ENCODE measurements at places on chromosomes 1 and 21. TPM values are rescaled to one million over a fixed set of nuclear protein-coding genes. Genes with fewer than 3 reads are reported as not detected.

The HES4 gene
- 9.8 TPM for total RNA-seq

The GOLT1A gene
- 2.1 TPM for total RNA-seq

The H6PD gene
- total RNA-seq, result 32.6 TPM

The CRYBG2 gene
- total RNA-seq, result 1.5 TPM

The LRRC39 gene
- 13.8 TPM for total RNA-seq

The FAM163A gene
- total RNA-seq, result 0.53 TPM

The IL20 gene
- total RNA-seq, result not detected

The OR10J1 gene
- not detected for total RNA-seq

The NRDC gene
- total RNA-seq, result 108 TPM

The PTAFR gene
- total RNA-seq, result 3.0 TPM

The GUCA2B gene
- not detected for total RNA-seq

The NCF2 gene
- total RNA-seq, result 8.6 TPM

The SHISA4 gene
- 10.1 TPM for total RNA-seq

The OR2M3 gene
- total RNA-seq, result not detected

The MATN1 gene
- 0.85 TPM for total RNA-seq

The FCRL2 gene
- total RNA-seq, result 0.26 TPM

The PHTF1 gene
- 27.2 TPM for total RNA-seq

The IFI44 gene
- 49.8 TPM for total RNA-seq

DNA sequence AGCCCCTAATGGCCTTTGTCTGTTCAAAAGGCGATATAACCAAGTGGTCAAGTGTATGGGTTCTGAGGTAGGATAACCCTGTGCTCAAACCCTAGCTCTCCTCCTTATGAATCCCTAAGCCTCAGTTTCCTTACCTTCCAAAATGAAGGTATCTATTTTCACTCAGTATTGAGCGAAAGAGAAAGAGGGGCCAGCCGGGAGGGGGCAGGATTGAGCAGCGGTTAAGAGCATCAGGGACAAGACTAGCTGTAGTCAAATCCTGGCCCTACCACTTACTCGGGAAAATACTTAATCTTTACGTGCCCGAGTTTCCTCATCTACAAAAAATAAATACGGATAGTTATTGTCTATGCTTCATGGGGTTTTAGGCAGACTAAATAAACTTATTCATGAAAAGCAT lies 25.7 kb downstream of the LY9 start:
- DNase-seq, result no peak

GRCh38 chr1:170674239-170674638 lies 10.3 kb downstream of the PRRX1 start:
- no peak for DNase-seq

- no peak for DNase-seq
Measured at GRCh38 chr1:64246294-64246917, 43.0 kb downstream of the UBE2U start.

GRCh38 chr1:185650602-185651230 lies 83.5 kb upstream of the HMCN1 start:
- DNase-seq, result no peak

- DNase-seq, result no peak
Measured at GRCh38 chr21:27571706-27572105, 604.8 kb upstream of the ADAMTS5 start.

GRCh38 chr1:117208580-117208979 lies 2.1 kb downstream of the VTCN1 start:
- DNase-seq, result no peak

GRCh38 chr1:94852788-94853187 lies 32.6 kb downstream of the SLC44A3 start:
- no peak for DNase-seq

DNA sequence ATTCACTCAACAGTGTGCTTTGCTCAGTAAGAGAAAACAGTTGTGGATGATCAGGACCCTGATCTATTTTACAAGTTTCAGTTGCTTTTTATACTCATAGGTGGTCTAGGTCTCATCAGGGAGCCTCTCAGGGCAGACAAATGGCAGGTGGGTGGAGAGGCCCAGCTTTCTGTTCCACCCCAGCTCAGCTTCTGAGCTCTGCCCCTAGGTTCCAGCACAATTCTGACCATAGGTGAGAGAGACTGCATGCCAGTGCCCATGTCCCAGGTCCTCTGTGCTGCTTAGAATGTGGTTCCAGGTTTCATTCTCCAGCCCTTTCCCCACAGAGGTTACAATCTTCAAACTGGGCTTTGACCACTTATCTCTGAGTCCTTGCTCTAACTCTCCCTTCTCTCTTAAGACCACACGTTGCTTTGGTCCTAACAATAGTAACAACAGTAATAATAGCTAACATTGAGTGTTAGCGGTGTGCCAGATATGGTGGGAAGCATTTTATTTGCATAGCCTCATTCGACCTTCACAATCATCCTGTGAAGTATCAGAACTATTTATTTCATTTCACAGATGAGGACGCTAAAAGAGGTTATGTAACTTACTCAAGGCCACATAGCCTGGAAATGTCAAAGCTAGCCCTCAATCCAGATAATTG lies 19.6 kb upstream of the DUSP10 start:
- no peak for DNase-seq

DNA sequence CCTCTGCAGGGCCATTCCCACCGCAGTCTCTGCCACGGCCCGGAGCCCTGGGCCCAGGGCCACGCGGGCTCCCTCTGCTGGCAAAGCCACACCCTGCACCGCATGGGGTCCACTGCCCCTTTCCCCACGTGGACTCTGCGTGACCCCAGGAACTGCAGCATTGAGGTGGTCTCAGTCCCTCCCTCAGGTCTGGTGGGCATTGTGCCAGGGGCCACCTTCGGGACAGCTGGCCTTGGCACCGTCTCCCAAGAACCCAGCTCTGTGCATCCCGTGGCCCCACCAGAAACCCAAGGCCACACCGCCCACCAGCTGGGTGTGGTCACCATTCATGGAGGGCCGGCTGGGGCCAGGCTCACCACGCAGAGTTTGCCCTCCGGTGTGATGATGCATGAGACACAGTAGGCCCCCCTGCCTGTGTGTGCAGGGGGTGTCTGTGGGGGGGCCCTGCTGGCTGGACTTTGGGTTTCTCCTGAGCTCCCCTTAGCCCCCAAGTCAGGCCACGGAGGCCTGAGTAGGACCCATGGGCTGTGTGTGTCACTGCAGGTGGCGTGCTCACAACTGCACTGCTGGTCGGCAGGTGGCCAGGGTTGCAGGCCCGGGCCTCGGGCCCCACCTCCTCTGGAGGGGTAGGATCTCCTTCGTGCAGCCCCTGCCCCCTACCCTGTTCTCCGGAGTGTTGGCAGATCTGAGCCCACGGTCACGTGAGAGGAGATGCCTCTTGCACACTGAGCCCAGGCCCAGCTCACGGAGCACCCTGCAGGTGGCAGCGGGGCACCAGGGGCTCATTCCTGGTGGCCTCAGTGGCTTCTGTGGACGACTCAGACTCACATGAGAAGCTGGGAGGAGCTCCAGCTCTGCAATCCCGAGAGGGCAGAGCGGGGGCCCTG lies 5.8 kb downstream of the VWA1 start:
- DNase-seq, result no peak

GRCh38 chr1:208939537-208940085 lies 643.9 kb upstream of the CAMK1G start:
- no peak for DNase-seq

GRCh38 chr1:27179379-27179778 lies 24.5 kb upstream of the SLC9A1 start:
- DNase-seq, result no peak

GRCh38 chr1:36570006-36570405 lies 87.3 kb upstream of the CSF3R start:
- no peak for DNase-seq

DNA sequence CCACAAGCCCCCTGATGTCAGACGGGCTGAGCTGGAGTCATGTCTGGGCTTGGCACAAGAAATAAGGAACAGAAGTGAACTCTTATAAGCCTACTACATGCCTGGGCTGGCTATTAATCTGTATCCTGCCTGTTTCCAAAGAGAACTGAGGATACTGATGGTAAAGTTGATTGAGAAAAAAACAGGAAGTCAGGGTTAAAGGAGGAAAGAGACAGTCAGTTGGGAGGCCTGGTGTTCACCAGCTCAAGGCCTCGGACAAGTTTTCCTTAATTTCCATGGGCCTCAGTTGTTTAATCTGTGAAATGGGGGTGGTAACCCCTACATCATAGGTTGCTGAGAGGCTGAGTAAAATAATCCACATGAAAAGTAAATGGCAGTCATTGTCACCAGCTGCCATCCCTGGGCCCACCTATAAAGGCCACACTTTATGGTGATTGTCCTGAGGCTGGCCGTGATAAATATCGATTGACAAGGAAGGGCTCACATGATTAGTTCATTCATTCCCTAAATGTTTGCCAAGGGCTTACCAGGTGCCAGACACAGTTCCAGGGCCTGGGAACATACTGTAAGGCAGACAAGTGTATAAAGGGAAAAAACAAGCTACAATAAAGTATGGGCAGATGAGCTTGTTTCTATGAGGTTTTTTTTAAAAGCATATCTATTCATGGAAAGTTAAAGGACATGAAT lies 2.8 kb downstream of the ALDH4A1 start:
- DNase-seq, result no peak

DNA sequence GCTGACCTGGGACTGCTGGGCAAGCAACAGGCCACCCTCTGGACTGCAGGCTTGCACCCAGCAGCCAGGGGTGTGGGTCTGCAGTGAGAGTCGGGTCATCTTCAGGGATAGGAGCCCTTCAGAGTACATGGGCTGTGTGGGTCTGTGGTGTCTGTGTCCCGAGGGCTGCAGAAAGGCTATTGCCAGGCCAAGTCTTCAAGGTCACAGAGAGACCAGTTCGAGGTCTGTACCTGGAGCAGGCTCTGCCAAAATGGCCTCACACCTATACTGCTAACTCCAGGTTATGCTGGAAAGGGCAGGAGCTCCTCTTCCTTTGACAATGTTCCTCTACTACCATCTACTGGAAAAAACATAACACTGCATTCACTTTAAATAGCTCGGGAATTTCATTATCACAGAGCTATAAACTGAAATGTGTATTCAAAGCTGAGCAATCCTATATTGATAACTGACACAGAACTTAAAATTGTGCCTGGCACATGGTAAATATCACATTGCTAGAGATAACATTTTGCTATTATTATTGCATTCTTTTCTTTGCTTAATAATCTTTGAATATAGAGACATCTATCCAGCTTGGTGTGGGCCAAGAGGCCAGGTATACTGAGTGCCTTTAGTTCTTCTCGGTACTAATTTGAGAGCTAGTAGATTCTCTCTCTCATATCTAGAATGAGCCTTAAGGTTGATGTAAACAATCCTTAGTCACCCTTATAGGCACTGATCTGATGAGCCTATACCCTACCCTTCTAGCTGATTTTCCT lies 6.9 kb upstream of the DNAH14 start:
- no peak for DNase-seq

DNA sequence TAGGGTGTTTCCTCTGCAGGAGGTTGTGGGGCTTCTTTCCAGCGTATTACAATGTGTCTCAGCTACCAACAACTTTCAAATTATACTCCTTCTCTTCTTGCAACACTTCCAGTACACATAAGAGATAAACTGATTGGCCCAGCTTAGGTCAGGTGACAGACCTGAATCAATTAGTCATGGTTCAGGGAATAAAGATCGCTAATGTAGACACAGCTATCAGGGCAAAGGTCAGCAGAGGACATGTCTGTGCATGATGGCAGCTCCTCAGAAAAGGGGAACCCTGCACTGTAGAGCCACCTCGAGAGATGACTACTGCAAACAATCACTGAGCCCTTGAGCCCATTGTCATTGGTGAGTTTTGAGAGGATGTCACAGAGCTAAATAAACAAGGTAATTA lies 36.8 kb upstream of the PKN2 start:
- no peak for DNase-seq

DNA sequence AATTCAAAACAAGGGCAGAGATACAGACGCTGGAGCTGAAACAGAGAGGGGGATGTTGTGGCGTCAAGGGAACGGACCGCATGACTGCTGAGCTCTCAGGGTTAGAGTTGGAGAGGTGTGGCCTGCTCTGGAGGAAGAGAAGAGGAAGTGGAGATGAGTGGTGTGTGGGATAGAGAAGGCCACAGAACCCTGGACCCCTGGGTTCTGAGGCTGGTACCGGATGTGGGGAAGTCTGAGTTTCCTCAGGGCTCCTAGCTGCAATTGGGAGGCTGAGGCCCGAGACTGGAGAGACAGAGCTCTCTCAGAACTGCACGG lies 1.8 kb downstream of the BCAN start:
- no peak for DNase-seq

- no peak for DNase-seq
Measured at GRCh38 chr1:47557066-47557465, 119.2 kb downstream of the FOXD2 start.

- no peak for DNase-seq
Measured at GRCh38 chr1:41882068-41882477, 36.6 kb downstream of the HIVEP3 start.

GRCh38 chr1:223331929-223332328 lies 32.0 kb downstream of the SUSD4 start:
- no peak for DNase-seq

GRCh38 chr1:24374891-24375786 lies 38.4 kb downstream of the STPG1 start:
- no peak for DNase-seq

DNA sequence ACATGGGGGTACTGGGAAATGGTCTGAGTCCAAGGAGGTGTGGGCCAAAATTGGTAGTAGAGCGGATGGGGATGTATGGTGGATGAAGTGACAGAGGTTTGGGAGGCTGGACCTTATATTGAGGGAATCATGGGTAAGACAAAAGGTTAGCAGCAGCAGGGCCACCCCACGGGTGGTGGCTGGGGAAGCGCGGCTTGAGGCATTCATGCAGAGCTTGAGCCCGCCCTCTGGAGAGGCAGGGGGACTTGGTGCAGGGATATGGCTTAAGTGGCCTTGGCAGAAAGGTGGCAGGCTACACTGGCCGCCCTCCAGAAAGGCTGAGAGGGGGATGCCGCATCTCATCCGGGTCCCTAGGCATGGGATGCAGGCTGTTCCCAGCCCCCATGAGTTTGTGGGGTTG lies 31.5 kb downstream of the HMGB4 start:
- no peak for DNase-seq

- no peak for DNase-seq
Measured at GRCh38 chr21:43919871-43920801, 55.1 kb downstream of the AGPAT3 start.

DNA sequence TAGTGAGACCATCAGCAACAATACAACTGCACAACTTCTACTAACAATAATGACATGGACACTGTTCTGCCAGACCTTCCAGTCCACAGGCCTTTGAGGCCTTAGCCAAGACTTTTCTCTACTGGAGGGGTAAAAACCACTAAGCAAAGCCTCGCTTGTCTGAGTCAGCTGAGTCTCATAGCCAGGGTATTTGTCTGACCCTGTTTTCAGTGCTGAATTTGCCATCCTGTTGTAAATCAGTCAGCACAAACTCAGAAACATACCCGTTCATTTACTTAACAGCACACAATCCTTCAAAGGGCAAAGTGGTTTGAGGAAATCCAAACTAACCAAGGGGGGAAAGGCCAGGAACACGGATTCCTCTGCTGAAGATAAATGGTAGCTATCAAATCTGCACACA lies 537.8 kb downstream of the SMYD3 start:
- DNase-seq, result peak; percentile 25

All from urinary bladder (tissue), 4 donors.